Mesendoderm (in vitro differentiated cells): ENCODE measurements at places on chromosomes 4 and X.

DNA sequence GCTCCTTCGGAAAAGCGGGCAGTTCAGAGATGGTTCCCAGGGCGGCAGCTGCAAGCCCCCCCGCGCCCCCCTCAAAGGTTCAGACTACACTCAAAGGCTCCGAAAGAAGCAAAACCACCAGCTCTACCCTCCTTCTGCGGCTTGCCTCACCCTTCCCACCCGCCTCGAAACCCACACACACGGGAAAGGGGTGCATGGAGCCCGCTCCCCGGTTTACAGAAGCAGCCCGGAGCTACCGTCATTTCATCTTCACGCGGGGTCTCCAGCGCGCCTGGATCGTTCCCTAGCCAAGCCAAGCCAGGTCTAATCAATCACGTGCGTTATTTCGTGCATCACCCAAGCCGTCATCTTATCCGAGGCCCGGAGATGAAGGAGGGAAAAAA, 1.2 kb downstream of the NLGN4X start:
- H3K27me3 ChIP-seq = no peaks in the 10 kb centered on the region
- peak; percentile 23 for DNase-seq
- H3K4me3 ChIP-seq = peak overlapping the region; percentile 39
- H3K27ac ChIP-seq = peak overlapping the region; percentile 96
- no peaks in the 10 kb centered on the region for H3K36me3 ChIP-seq

GRCh38 chr4:41069257-41069656, 145.1 kb downstream of the APBB2 start:
- no peak for DNase-seq
- peaks cover 8% of the 10 kb centered on the region for H3K4me1 ChIP-seq
- H3K36me3 ChIP-seq = no peaks in the 10 kb centered on the region

- H3K4me1 ChIP-seq = no peaks in the 10 kb centered on the region
- DNase-seq = no peak
- H3K4me3 ChIP-seq = no peak overlapping the region
- no peaks in the 10 kb centered on the region for H3K36me3 ChIP-seq
- no peak overlapping the region for H3K27ac ChIP-seq
Observed at GRCh38 chr4:155805016-155805415, 46.2 kb downstream of the GUCY1B1 start.

- H3K27me3 ChIP-seq = no peaks in the 10 kb centered on the region
- no peak overlapping the region for H3K4me3 ChIP-seq
- DNase-seq = no peak
- no peaks in the 10 kb centered on the region for H3K36me3 ChIP-seq
Observed at GRCh38 chrX:53135581-53135980, 41.6 kb downstream of the KANTR start.

GRCh38 chr4:2251073-2251794, 9.3 kb upstream of the HAUS3 start:
- H3K27ac ChIP-seq = no peak overlapping the region
- no peak overlapping the region for H3K4me3 ChIP-seq
- no peaks in the 10 kb centered on the region for H3K4me1 ChIP-seq
- no peak for DNase-seq
- peaks cover 2% of the 10 kb centered on the region for H3K36me3 ChIP-seq
